ENCODE measurements at places on chromosomes 4 and X.

DNA sequence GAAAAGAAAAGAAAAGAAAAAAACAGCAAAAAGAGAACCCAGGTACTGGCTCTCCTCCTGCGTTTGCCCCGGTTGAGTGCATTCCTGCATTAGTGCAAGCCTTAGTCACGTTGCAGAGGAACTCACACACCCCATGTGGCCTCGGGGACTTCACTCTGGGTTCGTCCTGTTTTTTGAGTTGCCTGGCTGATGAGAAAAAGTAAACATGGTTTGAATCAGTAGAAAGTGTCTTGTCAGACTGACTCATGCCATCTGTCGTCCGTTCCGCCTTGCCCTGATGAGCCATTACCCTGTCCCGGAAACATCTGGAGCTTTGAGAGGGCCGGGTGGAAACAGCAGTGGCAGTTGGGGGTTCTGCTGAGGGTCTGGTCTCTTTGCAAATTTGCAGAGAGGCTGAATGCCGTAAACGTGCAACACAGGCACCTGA lies 16.3 kb downstream of the CD99 start:
- DNase-seq: peak; percentile 97

- no peak for DNase-seq
These were observed 13.5 kb downstream of the HERC3 start for GRCh38 chr4:88605736-88606135.

DNA sequence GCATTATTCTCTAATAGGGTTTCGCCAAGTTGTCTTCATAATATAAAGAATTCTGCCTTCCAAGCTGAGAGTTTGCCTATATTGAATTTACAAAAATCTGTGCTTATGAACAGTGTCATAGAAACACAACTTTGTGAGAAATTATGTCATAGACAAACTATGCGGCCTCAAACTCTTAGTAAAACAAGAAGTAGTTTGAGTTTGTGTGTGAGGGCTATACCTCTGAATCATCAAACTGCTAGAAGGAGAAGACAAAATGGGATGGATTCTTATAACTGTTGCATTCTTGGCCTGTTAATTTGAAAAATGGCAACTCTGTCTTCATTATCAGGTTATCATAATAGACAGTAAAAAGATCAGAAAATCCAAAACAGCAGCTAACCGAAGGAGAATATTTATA lies 46.1 kb upstream of the NAP1L5 start:
- peak; percentile 41 for DNase-seq

DNA sequence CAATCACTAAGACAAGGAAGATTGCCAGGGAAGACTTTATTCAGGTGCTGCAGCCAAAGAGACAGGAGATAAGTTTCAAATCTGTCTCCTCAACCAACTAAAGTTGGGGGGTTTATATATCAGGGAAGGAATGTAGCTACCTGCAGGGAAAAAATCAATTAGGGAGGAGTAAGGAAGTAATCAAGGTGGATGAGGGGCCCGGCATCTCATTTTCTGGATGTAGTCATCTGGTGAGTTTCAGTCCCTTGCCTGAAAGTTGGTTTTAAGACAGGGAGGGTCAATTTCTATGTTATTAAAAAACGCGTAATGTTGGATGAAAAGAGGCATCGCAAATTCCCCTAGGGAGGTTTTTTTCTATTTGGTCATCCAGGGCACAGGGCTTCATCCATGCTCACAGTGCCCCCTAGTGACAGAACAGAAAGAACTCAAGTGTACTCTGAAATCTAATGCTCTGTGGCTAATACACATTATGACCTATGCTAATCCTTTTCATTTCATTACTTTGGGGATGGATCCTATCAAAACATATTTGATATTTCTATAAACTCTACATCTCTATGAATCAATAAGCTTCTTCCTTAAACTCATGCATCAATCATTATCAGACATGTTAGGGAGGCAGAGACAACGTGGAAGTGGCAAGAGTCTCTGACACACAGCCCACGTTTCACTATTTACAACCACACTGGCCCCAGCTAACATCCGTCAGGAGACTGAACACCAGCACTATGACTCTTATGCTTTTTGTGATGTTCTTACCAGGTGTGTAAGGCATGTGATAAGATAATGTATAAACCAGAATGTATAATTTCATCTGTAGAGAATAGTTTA lies 1577.0 kb upstream of the TENM3 start:
- peak; percentile 68 for DNase-seq

DNA sequence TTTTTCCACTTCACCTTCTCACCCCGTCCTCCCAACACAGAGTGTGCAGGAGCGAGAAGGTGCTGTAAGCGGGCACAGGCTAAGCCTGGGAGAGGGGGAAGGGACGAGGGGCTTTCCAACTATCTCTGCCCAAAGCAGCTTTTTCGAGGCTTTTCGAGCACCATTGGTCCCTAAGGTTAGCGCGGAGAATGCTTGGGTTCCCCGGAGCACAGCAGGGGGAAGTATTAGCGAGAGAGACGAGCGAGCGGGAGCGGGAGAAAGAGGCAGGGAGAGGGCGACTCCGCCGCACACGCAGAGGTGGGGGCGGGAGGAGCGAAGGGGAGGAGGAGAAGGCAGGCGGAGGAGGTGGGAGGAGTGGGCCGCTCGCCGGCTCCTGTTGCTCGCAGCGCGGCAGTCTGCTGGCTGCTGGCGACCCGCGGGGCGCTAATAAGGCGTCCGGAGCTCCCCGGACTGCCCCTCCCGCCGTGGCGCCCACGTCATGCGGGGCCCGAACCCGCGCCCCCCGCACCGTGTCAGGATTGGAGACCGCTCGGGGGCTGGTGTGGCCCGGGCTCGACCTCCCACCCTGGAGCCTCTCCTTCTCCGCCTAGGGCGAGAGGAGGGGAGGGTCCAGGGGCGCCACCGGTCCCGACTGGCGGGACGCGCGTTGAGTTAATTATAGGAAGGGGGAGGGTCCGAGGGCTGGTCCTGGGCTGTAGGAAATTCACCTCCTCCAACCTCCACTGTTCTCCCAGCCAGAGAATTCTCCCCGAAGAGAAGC lies at the start of gene ADAMTS3:
TSS of gene ADAMTS3 (minus strand) at position 263 of the 760 bp plus-strand sequence. CDS start 459 bp downstream, outside the sequence.
- peak; percentile 49 for DNase-seq

DNA sequence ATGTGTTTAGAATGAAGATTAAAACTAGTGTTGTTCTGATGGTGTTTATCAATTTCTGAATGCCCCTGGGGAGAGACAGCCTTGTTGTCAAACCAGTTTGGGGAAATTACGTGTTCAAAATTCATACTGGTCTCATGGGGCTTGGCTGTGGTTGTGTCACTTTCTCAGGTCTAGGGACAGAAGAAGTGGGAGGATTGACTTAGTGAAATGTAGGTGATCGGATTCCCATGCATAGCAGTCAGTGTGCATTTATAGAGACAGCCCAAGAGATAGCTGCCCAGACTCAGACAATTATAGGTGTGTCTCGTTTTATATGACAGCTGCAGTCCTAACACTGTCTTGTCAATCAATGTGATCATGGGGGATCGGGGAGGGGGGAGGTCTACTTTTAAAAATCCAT lies 94.4 kb upstream of the CLCN4 start:
- DNase-seq: no peak

DNA sequence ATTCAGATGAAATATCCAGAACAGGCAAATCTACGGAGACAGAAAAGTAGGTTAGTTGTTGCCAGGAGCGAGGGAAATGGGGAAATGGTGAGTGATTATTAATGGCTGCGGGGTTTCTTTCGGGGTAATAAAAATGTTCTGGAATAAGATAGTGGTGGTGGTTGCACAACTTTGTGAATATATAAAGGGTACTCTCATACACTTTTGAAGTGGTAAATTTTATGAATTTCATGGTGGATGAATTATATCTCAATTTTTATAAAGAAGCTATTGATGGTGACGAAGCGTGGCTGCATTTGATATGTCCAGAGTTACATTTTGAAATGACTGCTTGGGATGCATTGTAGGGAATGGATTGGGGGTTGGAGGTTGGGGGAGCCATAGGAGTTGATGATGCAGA lies 16.3 kb downstream of the FAM47E start:
- no peak for DNase-seq

DNA sequence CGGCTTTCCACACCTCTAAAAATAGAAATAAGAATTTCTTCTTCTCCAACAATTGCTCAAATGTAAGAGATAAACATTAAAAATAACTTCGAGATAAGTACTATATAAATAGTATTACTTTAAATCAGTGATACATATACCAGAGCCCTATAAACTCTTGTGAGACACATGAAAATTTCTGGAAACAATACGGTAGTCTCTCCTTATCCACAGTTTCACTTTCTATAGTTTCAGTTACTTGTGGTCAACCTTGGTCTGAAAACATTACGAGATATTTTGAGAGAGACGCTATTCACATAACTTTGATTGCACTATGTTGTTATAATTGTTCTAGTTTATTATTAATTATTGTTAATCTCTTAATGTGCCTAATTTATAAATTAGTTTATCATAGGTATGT lies 101.5 kb upstream of the CXXC4 start:
- DNase-seq: no peak

DNA sequence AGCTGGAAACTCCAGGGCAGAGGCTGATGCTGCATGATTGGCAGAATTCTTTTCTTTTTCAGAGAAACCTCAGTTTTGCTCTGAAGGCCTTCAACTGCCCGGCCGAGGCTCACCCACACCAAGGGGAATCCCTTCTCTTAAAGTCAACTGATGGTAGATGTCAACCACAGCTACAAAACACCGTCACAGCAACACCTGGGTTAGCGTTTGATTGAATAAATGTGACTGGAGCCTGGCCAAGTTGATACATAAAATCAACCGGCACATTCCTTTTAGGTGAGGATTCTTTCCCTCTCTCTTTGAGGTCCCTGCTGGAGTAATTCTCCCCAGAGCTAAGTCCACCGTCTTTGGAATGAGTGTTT lies 15.2 kb upstream of the KIAA0232 start:
- DNase-seq: no peak

GRCh38 chr4:40621229-40621591 lies 8.5 kb downstream of the RBM47 start:
- no peak for DNase-seq

GRCh38 chr4:52110171-52110570 lies 59.1 kb downstream of the SPATA18 start:
- peak; percentile 77 for DNase-seq

- peak; percentile 53 for DNase-seq
These were observed 114.6 kb downstream of the CPE start for GRCh38 chr4:165493359-165493758.

DNA sequence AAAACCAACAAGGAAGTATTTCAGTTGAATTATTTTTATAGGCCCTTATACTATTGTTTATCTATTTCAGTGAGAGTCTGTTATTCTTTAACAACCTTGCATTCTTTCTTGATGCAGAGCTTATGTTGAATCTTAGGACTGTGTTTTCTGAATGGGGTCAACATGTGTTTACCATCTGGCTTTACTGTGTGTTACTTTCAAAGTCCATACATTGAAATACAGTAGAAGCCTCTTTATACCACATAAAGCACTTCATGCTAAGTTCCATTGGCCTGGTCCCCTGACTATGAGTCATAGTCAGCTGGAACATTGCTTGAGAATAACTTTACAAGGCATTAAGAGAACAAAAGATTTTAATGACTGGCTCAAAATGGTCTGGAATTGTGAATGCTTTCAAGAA lies 152.6 kb downstream of the GASK1B start:
- peak; percentile 95 for DNase-seq

GRCh38 chrX:5852941-5853340 lies 375.7 kb downstream of the NLGN4X start:
- no peak for DNase-seq

- peak; percentile 95 for DNase-seq
These were observed at the start of gene MED28 for GRCh38 chr4:17614416-17615299. Gene MED28 (plus strand): TSS chr4:17614641. CDS start chr4:17614655, 14 bp downstream.

DNA sequence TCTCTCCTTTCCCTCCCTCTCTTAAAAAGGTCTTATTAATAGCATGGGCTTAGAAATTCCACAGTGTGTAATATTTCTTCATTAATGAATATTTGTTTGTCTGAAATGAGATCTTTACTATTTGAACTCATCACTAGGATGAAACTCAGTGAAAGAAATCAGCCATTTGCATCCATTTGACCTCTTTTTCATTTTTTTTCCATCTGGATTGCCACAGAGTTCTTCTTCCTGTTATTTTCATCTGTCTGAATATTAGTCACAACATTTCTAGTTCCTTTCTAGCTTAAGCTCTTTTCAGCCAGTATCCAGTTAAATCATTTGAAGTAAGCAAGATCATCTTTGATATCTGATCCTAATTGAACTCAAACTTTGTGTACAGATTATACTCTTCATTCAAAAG lies 69.2 kb upstream of the PLS3 start:
- peak; percentile 26 for DNase-seq

DNA sequence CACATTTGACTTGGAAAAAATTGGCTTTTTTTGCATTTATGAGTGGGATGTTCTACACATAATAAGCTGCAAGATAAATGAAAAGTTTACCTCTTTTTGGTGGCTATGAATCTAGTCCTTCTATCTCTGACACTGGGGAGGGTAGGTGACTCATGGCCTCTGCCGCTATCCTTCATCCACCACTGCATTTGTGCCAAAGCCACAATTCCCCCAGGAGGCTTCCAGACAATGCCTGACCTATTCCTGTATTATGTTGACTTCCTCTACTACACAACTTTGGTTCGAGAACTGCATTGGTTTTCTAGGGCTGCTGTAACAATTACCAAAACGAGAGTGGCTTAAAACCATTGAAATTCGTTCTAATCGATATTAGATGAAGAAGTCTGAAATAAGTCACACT lies 245.6 kb downstream of the TRAM1L1 start:
- DNase-seq: peak; percentile 3

GRCh38 chr4:102627831-102628523 lies 126.8 kb downstream of the NFKB1 start:
- peak; percentile 88 for DNase-seq

- DNase-seq: peak; percentile 97
These were observed 121.2 kb downstream of the GASK1B start for GRCh38 chr4:158051401-158052235.

DNA sequence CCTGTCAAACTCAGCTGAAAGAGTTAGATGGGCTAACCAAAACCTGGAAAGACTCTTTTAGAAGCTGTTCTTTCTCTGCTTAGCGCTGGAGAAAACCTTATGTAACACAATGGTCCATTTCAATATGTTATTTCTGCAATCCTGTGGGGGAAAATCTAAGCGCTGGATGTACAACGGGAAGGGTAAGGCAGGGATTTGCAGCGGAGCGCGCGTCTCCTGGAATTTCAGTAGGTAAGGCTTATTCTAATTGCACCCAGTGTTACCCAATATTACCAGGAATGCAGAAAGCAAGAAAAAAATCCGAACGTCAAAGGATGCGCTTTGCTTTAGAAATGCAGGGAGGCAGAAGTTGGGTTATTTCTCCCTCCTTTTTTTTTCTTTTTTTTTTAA lies 2.0 kb downstream of the HS3ST1 start:
- no peak for DNase-seq

DNA sequence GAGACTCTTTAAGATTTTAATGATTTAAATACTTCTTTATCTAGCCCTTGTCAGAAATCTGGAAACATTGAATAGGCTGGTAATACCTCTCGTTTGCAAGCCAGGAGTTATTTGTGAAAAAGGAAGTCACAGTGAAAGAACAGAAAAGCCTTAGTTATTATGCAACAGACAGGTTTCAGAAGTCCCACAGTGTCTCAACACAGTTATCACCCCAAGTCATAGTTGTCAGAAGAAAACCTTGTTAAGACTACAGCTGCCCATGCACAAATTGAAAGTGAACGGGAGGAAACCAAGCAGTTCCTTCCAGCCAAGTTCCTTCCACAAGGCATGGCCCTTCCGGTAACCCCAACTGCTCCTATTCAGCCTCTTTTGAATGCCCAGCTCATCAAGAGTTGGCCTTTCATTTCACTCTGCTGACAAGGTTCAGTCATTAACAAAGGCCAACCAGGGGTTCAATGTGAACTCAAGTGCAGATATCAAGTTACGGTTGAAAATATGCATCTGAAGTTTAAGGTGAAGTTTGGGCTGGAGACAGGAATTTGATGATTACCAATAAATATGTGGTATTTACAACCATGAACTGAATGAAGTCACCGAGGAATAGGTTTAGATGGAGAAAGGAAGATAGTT lies 15.6 kb downstream of the ALPK1 start:
- no peak for DNase-seq
